Cardiac ventricle fibroblast (primary cell): ENCODE measurements at places on chromosomes 7 and 10. TPM values are rescaled to one million over a fixed set of nuclear protein-coding genes. Genes with fewer than 3 reads are reported as not detected.

The ZNF746 gene
- 14.9 and 21.0 TPM in 2 replicates for total RNA-seq

The GPER1 gene
- total RNA-seq: 5.6 and 7.6 TPM in 2 replicates

The CYP2W1 gene
- total RNA-seq: not detected in 2 replicates

The MYL10 gene
- total RNA-seq: not detected in 2 replicates

The CRYGN gene
- 0.10 TPM in 1 of 2 replicates, not detected in the other for total RNA-seq

The ETV1 gene
- 9.0 and 17.6 TPM in 2 replicates for total RNA-seq

The GSTO2 gene
- 0.25 and 0.54 TPM in 2 replicates for total RNA-seq
